ENCODE measurements at places on chromosomes 11 and 22.

DNA sequence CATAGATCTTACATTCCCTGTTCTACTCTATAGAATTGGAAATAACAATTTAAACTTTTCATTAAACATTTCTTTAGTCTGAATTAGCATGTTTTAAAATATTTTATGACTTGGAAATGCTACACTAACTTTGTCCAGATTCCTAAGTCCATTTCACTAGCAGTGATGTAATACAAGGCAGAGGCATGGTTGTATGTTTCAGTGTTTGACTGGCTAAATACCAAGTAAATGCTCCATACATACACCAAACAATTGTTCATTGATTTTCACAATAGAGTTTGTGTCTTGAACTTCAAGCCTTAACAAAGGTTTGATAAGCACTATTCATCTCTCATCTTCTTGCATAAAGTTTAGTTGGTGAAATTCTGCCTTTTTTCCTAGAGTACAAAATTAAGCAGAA is 13.5 kb downstream of the ZBED5 start:
- no peak for DNase-seq

DNA sequence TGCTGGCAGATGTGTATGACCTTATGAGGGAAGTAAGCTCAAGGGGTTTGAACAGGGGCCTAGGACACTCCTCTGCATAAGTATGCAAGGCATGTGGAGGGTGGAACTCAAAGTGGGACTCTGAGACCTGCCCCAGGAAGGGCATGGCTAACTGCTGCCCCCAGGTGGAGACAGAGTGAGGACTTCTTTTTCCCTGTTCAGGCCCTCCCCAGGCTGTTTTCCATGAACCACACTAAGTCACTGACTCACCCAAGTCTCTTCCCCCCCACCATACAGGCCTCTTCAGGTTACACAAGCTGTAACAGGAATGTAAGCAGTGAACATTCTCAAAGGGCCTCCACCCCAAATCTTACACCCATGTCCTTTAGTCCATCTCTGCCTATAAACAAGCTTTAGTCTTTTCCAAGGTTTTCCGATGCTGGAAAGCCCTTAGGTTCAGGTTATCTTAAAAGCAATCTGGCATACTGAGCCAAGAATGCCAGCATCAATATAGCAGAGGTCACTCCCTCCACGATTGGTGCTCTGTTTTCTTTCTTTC is 13.1 kb downstream of the EEF1G start:
- DNase-seq, result peak; percentile 71

DNA sequence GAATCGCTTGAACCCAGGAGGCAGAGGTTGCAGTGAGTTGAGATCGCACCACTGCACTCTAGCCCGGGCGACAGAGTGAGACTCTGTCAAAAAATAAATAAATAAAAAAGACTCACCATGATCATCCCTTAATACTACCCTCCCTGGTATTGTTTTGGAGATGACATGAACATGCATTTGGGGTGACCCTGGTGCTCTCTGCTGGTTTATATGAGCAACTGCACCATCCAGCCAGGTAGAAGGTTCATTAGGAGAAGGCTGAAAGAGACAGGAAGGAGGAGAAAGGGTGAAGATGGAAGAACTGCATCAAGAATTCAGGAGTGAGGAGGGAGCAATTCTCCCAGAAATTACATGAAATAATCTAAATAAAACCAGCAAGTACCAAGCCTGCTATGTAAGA is 37.8 kb downstream of the SLC5A1 start:
- no peak for DNase-seq

- DNase-seq, result no peak
Observed at GRCh38 chr11:30317030-30317429, 5.9 kb upstream of the ARL14EP start.

DNA sequence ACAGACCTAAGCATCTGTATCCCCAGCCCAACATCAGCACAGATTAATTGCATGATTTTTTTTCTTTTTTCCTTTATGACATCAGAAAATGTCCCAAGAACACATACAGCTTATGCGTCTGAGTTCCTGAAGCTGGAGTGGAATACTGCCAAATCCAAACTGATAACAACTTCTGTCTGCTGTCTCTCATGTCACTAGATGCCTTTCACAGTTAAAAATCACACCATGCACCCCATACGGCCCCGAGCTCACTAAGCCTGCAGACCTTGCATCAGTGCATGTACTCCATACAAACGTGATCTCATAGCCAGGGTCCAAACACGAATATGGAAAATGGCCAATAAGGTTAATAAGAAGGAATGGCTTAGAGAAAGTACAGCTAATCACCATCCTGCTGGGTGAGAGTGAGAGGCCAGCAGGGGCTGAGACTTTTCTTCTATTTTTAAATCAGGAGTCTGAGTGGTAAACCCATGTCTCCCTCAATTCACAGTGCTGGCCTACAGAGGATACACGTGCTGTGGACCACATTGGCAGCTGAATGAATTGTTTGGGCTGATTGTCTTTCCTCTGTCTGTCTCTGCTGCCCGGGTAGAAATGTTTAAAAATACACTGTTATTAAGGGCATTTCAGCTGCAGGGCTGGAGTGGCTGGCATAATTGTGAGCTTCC is 350.6 kb upstream of the RAG2 start:
- DNase-seq, result no peak

- DNase-seq, result no peak
Observed at GRCh38 chr11:27679136-27680015, 20.9 kb downstream of the BDNF start.

GRCh38 chr11:23974601-23975000 is 522.3 kb upstream of the LUZP2 start:
- DNase-seq, result no peak

DNA sequence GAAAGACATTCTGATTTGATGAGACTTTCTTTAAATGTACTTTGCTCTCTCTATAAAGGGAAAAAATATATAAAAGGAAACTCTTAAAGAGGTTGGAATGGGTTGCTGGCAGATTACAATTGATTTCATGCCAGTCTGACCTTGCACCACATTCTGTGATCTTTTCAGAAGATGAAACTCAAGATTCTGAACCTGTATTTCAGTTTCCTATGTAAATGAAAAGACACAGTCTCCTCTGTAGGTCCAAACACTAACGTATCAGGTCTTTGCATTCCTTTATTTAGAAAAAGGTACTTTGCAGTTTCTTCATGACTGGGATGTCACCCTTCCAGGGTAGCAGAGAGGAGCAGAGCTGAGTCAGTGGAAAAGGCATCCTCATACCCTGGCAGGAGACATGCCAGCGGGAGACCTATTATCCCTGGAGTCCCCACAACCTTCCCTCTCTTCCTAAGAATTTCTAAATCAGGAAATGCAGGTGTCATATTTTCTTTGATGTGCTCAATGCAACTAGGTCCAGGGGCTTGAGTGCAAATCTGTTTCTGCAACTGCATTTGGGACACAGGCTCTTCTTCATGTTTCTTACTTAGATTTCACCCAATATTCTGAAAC is 282.6 kb downstream of the CADM1 start:
- no peak for DNase-seq

- no peak for DNase-seq
Observed at GRCh38 chr11:13669544-13670488, 1.3 kb downstream of the FAR1 start.

- DNase-seq, result no peak
Observed at GRCh38 chr22:29224121-29224858, 18.6 kb downstream of the EMID1 start.

DNA sequence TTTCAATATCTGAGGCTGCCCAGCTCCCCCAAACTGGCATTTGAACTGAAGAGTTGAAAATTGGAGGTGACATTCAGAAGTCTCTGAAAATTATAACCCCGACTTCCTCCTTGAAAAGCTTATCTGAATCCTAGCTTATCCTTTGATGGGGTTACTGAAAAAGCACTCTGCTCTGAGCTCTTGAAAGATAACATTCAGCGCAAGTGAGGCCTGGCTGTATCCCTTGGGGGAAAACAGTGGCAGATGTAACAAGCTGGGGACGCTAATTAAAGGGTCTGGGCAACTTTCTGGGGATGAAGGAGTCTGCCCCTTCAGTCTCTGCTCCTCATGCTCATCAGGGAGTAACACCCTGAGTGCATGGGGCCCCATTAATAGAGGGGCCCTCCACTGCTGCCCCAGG is 402.0 kb upstream of the CADM1 start:
- DNase-seq, result no peak

DNA sequence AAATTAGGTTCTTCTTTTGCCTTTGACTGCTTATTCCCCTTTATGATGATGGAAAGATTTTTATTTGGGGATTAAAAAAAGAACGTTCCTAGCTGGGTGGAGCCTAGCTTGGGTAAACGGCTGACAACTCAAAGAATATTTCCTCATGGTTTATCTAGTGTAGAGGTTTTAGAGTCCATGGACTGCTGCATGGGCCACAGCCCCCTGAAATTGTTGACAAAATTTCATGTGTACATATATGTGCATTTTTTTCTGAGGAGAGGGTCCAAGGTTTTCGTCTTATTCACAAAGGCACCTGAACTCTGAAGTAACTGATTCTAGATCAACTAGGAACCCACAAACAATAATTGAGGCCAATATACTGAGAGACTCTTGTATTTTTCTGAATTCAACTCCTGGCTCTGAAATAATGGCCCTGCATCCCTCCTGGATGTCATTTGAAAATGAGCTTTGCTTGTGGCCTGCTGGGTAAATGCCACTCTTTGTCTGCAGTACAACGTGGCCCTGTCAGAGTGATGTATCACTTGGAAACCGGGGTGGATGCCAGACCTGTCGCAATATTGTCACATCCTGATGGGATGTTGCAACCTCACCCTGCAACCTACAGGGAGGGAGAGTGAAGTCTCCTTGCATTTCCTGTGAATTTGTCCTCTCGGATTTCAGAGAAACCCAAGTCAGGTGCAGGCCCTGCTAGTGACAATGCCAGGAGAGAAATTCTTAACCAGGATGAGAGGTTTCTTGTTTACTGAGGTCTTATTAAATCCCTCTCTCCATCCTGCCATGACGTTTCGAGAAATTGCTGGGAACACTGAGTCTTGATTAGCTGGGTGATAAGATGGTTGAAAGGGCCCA is 33.8 kb downstream of the EHF start:
- no peak for DNase-seq

DNA sequence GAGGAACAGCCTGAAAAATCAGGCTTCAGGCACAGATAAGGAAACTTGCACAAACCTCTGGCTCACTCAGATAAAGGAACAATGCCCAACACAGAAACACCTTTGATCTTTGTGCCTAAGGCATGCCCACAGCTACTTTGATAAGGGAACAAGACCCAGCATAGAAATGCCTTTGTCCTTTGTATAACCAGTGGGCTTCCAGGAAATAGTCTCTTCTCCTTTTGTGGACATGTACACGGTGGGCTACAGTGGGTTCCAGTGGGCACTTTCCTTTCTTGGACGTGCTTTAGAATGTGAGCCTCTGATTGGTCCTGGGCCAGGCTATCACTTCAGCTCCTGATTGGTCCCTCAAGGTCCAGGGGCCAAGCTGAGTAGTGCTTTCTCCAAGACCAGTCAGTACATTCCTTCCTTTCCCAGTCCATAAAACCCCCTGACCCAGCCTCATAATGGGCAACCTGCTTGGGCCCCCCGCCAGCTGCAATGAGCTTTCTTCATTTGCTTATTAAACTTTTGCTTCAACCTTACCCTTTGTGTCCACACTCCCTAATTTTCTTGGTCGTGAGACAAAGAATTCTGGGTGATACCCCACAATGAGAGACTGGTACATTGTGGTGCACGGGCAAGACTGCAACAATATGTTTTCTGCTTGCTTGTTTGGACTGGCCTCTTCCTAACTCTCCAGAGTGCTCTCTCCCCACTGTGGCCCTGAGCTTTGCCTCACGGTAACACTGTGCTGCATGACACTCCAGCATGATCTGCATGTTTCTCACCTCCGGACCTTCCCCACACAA is 1.7 kb upstream of the CABIN1 start:
- DNase-seq, result no peak

GRCh38 chr11:119681361-119681910 is 47.6 kb downstream of the NECTIN1 start:
- DNase-seq, result no peak

DNA sequence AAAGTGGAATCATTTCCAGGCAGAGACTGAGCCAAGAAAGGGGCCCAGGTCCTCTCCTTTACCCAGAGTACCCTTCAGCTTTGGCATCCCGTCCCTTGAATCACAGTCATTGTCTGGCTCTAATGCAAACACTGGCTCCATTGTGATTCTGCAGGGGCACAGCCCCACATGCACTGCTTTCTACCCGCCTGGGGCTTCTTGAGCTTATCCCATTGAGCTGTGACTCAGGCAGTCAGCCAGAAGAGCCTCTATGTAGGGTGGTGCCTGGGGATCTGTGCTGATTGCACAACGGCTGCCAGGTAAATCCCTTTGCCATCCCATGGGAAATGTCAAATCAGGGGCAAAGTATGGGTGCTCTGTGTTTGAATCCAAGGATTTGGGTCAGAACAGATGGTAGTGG is 88.9 kb downstream of the RASSF10 start:
- no peak for DNase-seq

- DNase-seq, result no peak
Observed at GRCh38 chr22:19984201-19984753, 32.3 kb downstream of the ARVCF start.

- no peak for DNase-seq
Observed at GRCh38 chr11:113401718-113402117, 14.1 kb downstream of the ANKK1 start.

DNA sequence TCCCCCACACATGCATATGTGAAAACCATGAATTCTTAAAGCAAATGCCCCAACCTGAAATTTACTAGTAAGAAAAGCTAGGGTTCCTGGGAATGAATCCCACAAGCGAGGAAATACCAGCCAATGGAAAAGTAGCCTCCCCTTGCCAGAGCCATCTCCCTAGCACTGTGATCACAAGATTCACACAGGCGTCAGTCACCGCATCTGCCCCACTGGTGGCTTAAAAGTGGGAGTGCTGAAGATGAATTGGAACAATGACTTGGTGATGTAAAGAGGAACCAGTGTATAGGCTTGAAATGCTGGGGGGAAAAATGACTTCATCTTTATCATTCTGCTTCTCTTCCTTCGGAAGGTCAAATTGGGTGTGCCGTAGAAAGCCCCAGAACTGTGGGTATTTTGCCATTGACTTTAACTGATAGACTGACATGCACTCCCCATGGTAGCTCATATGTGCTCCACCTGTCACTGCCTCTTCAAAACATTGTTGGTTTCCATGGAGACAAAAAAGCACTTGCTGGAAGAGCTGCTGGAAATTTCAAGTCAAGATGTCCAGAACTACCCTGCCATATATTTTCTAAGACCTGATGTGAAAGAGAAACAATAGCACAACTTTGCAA is 19.2 kb upstream of the ASPHD2 start:
- DNase-seq, result no peak
